Activated CD4-positive, alpha-beta T cell treated with anti-CD3 and anti-CD28 coated beads, Interleukin-2, amount 50 U/mL, for 16 hours (primary cell): ENCODE measurements at places on chromosomes 6 and 20.

DNA sequence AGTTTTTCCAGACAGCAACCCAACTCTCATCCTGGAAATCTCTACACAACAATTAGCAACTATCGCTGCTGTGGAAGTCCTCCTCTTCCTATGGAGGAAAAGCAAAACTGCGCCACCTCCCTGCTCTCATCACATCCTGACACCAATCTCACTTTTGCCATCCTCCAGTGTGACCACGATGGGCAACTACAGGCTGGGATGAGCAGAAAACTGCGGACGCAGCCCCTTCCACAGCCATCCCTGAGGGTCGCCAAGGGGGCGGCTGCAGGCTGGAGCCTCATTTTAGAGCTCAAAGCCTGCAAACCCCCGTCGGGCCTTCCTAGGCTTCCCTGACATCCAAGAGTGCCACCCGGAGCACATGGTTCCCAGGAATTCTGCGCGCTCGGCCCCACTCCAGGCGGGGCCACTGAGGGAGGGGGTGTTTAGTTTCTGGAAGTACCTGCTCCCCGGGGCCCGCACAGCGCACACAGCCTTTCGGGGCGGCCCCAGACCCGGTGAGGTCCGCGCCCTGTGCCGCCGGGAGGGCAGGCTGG, 1.2 kb downstream of the TCFL5 start:
- no peak for DNase-seq

- no peak for DNase-seq
Measured at GRCh38 chr20:8661229-8661952, 407.5 kb upstream of the PLCB4 start.

DNA sequence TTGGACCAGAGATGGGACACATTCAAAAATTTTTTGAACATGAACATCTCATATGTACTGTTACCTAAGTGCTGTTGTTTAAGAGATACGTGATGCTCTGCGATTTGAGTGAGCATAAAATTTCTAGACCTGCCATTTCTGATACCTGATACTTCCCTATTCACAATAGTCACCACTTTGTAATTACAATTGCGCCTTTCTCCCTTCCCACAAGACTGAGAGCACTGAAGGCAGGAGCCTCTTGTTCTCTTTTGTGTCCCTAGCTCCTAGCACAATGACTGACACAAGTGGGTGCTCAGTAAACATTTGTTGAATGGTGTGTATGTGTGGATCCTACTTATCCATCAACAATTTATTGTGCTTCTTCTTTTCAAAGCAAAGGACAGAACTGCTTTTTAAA, 92.8 kb upstream of the TMEM30A start:
- no peak for DNase-seq

DNA sequence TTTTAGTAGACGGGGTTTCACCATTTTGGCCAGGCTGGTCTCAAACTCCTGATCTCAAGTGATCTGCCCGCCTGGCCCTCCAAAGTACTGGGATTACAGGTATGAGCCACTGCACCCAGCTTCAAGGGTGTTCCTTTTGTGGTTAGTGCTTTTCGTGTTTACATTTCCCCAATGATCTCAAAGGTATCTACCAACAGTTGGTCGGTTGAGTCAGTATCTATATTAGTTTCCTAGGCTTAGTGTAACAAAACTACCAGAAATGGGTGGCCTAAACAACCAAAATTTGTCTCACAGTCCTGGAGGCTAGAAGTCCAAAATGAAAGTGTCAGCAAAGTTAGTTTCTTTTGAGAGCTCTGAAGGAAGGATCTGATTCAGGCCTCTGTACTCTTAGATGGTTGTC, 30.1 kb downstream of the CASP8AP2 start:
- DNase-seq, result peak; percentile 84

GRCh38 chr6:37463110-37463509, 30.1 kb downstream of the CMTR1 start:
- DNase-seq, result no peak

DNA sequence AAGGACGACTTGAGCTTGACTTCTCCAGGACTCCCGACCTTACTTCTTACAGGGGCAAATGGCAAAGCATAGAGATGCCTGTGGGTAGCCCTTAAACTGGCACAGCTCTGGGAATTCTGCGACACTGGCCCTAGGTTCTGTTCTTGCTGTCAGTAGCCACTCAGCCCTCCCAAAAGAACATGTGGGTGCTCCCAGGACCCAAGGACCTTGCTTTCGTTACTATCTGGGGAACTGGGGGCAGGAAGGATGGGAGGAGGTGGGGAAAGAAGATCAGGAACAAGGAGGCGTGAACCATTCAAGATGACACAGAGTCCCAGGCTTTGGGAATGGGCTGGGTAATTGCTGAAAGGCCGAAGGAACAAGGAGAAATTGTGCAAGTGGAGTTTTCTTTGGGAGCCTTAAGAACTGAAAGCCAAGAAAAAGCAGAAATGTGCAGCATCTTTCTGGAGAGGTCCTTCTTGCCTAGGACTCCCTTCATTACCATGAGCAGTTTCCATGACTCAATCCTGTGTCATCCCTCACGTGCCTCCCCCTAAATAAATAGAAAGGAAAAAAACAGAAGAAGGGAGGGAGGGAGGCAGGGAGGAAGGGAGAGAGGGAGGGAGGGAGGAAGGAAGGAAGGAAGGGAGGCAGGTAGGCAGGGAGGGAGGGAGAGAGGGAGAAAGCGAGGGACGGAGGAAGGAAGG, 284.6 kb upstream of the FOXQ1 start:
- no peak for DNase-seq

GRCh38 chr6:170270984-170271593, 19.8 kb downstream of the DLL1 start:
- no peak for DNase-seq

- no peak for DNase-seq
Measured at GRCh38 chr6:144753023-144753705, 468.0 kb downstream of the UTRN start.

GRCh38 chr6:141957271-141957670, 175.5 kb upstream of the GJE1 start:
- no peak for DNase-seq

- DNase-seq, result no peak
Measured at GRCh38 chr20:35636095-35636494, 20.5 kb downstream of the SPAG4 start.

DNA sequence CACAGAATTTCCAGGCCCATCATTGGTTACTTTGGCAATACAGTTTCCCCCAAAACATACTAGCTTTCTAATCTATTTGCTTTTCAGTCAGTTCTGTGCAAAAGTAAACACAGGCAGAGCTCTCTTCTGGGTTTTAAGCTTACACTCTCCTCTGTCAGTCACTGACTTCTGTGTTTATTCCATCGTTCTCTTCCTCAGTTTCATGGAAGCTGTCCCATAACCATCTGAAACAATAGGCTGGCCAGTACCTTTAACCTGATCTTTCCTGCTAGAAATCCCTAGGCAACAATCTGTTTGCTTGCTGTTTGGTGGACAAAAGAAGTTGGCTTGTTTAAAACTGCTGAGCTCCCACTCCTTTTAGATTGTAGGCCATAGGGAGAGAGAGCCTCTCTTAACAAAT, 431.5 kb downstream of the HACE1 start:
- no peak for DNase-seq

- no peak for DNase-seq
Measured at GRCh38 chr6:4383910-4384638, 248.7 kb upstream of the ECI2 start.

DNA sequence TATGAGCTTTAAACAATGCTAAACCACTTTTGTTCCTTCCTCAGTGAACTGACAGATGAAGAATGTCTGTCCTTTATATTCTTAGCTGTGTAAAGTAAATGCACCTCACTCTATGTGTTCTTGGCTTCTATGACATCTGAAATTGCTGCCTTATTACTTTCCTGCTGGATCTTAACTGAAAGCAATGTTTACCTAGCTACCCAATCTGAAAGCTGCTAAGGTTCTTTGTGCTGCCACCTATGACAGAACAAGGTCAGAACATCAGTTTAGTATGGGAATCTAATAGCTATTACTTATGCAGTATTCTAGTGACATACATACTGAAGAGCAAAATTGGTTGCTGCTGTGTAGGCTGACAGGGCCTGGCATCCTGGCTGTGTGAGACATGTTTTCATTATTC, 444.1 kb downstream of the KHDRBS2 start:
- no peak for DNase-seq

GRCh38 chr6:36963451-36964290, 9.1 kb downstream of the PI16 start:
- no peak for DNase-seq

GRCh38 chr6:26157251-26158075, 70.2 kb downstream of the HFE start:
- peak; percentile 84 for DNase-seq

- DNase-seq, result peak; percentile 50
Measured at GRCh38 chr6:111339294-111339693, 143.7 kb downstream of the REV3L start.

DNA sequence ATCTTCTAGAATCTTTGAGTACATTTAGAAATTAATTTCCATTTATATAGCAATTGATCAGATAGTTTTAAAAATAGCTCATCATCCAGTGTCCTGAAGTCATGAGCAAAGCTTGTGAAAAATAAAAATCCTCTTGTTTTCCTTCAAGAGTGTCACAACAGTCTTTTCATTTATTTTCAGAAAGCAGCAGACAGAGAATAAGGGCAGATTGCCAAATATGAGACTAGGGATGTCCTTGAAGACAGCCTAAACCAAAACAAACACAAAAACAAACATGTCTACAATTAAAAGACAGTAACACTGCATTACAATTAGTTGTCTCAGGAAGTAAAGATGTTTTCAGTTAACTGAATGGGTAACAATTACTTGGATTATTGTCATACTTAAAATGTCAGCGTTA, 682.8 kb downstream of the TFAP2A start:
- DNase-seq, result no peak

DNA sequence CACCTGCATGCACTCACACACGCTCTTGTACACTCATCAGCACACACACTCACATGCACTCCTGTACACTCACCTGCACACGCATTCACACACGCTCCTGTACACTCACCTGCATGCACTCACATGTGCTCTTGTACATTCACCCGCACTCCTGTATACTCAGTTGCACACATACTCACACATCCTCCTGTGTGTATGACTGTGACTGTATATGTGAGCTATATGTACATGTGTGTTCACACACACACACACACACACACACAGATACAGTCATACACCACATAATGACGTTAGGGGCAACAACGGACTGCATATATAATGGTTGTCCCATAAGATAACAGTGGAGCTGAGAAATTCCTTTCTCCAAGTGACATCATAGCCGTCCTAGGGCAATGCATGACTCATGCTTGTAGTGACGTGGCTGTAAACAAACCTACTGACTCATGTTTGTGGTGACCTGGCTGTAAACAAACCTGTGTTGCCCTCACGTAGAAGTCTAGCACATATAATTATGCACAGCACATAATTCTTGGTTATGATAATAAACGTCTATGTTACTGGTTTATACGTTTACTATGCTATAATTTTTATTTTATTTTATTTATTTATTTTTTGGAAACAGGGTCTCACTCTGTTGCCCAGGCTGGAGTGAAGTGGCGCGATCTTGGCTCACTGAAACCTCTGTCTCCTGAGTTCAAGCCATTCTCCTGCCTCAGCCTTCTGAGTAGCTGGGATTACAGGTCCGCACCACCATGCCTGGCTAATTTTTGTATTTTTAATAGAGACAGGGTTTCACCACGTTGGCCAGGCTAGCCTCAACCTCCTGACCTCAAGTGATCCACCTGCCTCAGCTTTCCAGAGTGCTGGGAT, 22.8 kb upstream of the TAF4 start:
- DNase-seq, result peak; percentile 24

GRCh38 chr6:15916581-15916980, 212.3 kb upstream of the MYLIP start:
- no peak for DNase-seq

DNA sequence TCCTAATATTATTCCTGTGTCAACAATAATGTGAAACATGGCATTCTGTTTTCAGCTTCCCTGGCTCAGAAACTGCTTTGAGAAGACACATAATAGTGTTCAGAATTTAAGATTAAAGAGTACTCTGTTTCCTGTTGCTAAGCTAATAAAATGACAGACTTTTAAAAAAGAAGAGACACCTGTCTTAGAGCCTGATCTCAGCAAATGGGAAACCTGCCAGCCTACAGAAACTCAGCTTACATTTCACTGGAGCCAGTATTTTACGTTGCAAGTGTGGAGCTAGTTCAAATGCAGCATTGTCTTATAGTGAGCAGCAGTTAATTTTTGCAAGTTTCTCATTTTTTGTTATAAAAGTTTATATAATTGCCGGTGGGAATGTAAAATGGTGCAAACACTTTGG, 28.8 kb downstream of the KIZ start:
- DNase-seq, result no peak

DNA sequence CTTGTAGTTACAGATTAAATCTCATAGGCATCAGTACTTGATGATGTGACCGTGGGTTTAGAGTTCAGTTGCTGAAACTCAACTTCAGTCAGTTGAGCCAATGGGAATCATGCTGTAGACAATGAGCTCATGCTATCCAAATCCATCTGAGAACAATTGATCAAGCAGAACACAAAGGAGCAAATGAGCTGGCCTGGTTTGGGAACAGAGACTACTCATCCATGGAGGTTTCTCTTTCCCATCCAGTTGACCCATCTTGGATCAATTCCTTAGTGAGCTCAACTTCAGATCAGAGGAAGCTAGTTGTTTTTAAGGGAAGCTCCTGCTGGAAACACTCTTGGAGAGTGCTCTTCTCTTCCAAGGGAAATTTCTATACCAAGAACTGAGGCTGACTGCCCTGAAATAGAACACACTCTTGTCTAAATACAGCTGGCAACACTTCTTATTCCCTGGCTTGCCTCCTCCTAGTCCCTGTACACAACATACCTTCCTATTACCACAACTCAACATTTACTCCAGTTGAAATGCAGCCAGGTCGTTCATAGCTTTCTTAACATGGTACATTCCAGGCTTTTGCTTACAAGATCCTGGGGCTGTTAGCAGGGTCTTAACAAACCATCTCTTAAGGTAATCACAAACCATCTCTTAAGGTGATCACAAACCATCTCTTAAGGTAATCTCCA, 203.9 kb upstream of the PRDM1 start:
- DNase-seq, result no peak

- no peak for DNase-seq
Measured at GRCh38 chr6:48839206-48839605, 623.8 kb downstream of the MMUT start.

- no peak for DNase-seq
Measured at GRCh38 chr6:109298605-109299264, 83.5 kb downstream of the CD164 start.

GRCh38 chr6:138988469-138988834, 399 bp upstream of the REPS1 start:
- DNase-seq, result no peak

DNA sequence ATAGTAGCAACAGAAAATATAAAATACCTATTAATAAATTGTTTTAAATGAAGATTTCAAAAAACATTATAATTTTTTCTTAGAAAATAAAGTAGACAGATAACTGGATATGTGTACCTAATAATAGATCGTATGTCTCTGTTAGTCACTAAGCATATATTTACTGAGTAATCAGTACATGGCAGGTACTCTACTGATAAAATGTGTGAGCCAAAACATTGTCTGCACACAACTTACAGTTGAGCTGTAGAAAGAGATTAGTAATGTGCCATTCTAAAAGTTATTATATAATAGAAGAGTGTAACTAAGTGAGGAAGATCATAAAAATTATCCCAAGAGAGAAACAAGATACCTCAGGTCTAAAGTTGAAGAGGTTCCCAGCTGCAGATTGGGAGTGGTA, 929.9 kb upstream of the EPHA7 start:
- DNase-seq, result no peak
